NCI-H1092 treated with DMSO at 0.1 percent for 48 hours (cell line): ENCODE measurements at places on chromosomes 3 and 15.

DNA sequence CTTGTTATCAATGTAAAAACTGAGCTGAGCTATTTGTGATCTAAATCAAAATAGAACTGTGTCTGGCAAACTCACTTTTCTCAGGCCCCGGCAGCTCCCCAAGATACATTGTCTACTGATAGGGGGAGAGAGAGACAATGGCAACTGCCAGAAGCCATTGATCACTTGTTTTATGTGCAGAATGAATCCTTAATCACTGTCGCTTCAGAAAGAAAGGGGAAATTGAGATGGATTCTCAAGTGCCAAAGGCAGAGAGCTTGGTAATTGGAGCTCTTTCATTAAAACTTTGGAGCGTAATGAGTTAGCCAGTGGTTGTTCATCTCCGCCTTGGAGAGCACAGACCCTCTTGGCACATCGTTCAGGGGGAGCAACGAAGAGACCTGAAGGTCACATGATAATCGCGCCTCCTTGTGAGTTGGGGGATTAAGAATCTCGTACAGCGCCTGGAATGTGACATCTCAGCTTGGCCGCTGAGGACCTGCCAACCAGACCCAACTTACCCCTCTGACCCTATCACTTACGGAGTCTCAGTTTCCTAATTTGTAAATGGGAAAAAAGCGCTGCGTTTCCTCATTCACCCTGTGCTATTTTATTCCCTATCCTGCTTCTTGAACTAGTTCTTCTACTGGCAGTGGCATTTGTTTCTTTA, 252.8 kb downstream of the VPS13C start:
- no peak for DNase-seq

- DNase-seq = peak; percentile 26
Measured at GRCh38 chr15:31338318-31338878, 11.8 kb downstream of the KLF13 start.

- DNase-seq = no peak
Measured at GRCh38 chr3:39166134-39166710, 12.8 kb upstream of the CSRNP1 start.

- no peak for DNase-seq
Measured at GRCh38 chr3:47586746-47587145, 8.1 kb upstream of the CSPG5 start.

GRCh38 chr3:63333815-63334214, 55.7 kb downstream of the SYNPR start:
- DNase-seq = peak; percentile 11

DNA sequence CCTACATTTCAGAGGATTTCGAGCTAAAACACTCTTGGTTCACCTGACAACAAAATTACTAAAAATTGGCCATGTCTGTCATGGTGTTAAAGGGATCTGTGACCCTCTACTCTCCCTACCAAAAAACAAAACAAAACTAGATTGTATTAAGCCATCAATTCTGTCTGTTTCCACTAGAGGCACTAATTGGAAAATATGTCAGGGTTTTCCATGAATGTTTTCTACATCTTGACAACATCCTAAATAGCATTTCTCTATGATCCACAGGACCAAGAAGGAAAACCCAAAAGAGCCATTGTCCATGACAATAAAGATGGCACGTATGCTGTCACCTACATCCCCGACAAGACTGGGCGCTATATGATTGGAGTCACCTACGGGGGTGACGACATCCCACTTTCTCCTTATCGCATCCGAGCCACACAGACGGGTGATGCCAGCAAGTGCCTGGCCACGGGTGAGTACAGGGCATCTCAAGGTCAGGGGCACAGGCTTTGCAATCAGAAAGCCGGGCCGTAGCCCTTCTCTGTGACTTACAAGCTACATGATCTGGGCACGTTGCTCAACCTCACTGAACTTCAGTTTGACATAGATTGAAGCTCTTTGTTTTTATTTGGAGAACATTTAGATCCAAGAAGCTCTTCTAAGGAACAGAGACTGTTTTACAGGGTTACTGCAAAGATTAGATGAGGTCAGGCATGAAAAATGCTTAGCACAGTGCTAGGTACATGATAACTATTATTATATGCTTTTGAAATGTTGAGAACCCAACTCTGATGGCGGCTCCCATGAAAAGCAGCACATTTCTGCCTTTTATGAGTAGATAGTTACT, 74.8 kb downstream of the DNASE1L3 start:
- no peak for DNase-seq

GRCh38 chr3:176275113-176275512, 922.2 kb downstream of the TBL1XR1 start:
- peak; percentile 42 for DNase-seq

DNA sequence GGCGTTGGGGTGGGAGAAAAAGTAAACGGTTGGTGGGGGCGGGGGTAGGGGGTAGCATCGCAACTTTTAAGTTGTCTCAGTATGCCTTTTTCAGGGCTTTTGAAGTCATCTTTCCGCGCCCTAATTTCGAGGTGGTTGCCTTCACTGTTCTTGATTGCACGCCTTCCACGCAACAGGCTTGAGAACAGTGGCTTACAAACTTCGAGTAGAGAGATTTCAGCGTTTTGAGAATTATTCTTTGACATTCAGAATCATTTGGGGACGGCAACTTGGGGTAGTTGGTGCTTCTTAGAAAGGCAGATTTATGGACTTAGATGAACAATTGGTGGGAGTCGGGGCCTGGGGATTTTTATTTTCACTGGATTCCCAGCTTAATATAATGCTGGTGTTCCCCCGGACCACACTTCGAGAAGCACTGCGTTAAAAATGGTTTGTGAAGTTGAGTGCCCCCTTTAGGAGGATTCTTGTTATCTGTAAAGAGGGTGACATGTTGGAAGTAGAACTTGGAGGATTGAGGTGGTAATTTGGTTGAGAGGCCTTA, 880 bp downstream of the PPP4R2 start:
- DNase-seq = peak; percentile 13

GRCh38 chr3:183210862-183211341, 42.2 kb upstream of the B3GNT5 start:
- no peak for DNase-seq

DNA sequence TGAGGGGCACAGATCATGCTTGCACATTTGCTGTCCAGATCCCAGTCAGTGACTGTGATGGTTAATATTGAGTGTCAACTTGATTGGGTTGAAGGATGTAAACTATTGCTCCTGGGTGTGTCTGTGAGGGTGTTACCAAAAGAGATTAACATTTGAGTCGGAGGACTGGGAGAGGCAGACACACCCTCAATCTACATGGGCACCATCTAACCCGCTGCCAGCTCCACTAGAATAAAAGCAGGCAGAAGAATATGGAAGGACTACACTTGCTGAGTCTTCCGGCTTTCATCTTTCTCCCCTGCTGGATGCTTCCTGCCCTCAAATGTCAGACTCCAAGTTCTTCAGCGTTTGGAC, 5.1 kb downstream of the GP9 start:
- no peak for DNase-seq

GRCh38 chr15:72342385-72342784, 22.4 kb upstream of the CELF6 start:
- no peak for DNase-seq

DNA sequence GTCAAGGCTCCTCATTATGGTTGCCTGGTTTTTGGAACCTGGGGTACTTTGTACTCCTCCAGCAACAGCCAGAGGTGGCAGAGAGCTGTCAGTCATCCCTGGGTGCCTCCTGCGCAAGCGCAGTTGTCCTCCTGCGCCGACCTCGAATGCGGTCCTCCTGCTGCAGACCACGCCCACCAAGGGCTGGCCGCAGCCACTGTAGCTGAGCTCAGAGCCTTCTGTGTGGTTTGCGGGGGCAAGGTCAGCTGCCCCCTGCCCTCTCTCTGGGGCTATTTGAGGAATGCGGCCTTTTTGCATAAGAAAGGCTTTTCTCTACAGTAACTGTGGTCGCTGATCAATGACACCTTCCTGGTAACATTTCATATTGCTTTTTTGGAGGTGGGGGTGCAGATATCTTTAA, 131.3 kb upstream of the SNRPN start:
- no peak for DNase-seq

DNA sequence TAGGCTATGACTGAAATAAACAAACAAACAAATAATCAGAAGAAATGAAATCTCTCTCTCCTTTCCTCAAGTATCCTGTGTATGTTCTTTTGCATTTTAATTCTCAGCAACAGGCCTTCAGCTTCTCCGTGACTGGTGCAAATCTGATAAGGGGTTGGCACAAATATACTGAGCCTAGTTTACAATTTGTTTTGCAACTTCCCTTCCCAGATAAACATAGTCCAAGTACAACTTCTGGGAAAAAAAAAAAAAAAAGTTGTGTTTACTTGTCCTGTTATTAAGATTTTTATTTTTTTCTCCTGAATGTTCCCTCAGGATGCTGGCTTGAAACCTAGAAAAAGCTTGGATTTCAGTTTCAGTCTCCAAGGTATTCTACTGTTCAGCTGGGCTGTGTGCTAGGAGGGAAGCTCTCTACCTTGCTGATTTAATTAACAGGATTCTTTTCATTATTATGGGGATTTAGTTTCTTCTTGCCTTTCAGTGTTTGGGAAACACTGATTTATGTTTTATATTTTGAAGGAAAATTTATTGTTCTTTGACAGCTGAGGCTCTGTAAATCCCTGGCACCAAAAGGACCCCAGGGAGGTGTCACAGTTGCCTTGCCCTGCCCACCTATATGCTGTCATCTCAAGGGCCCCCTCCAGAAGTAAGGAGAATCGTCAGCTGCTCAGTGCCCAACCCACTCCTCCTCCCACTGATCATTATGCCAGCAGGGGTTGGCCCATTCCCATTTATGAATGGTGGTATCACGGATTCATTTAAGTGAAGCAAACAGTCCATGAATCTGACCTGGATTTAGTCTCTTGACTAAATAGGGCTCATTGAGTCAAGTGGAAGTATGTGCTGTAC, 185.2 kb downstream of the MEIS2 start:
- no peak for DNase-seq

GRCh38 chr15:22861161-22861560, 22.7 kb downstream of the NIPA2 start:
- DNase-seq = no peak

GRCh38 chr15:89196994-89197393, 24.4 kb downstream of the RLBP1 start:
- DNase-seq = peak; percentile 35

- DNase-seq = no peak
Measured at GRCh38 chr15:60661080-60661645, 182.2 kb upstream of the ICE2 start.

DNA sequence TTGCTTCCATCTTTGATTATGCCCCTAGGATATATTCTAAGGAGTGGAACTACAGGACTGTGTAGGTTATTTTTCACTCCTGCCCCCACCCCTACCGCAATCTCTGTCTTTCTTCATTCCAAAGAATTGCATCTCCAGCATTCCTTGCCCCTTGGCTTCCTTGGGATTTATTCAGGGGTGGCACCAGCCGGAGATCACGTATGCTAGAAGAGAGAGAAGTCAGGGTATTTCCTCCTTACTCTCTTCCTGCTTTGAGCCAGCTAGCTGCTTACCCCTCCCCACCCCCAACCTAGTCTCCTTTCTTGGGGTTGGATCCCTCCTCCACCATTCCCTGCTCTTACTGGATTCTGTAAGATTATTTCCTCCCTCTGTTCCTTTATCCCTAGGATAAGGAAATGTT, 35.0 kb upstream of the DENND4A start:
- DNase-seq = no peak

DNA sequence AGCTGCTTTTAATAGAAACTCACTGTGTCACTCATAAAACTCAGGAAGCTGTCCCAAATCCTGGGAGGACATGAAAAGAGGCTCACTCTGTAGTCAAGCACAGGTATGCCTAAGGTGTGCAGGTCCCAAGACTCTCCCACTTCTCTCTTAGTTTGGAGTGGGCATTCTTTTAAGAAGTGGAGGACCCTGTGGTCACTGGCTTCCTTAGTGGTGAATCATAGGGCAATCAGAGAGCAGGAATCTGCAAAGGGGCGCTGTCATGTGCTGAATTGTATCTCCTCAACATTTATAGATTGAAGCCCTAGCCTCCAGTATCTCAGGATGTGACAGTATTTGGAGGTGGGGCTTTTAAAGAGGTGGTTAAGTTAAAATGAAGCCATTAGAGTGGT, 47.2 kb upstream of the ZBTB38 start:
- no peak for DNase-seq

- no peak for DNase-seq
Measured at GRCh38 chr3:141498598-141499223, 11.9 kb downstream of the RASA2 start.

DNA sequence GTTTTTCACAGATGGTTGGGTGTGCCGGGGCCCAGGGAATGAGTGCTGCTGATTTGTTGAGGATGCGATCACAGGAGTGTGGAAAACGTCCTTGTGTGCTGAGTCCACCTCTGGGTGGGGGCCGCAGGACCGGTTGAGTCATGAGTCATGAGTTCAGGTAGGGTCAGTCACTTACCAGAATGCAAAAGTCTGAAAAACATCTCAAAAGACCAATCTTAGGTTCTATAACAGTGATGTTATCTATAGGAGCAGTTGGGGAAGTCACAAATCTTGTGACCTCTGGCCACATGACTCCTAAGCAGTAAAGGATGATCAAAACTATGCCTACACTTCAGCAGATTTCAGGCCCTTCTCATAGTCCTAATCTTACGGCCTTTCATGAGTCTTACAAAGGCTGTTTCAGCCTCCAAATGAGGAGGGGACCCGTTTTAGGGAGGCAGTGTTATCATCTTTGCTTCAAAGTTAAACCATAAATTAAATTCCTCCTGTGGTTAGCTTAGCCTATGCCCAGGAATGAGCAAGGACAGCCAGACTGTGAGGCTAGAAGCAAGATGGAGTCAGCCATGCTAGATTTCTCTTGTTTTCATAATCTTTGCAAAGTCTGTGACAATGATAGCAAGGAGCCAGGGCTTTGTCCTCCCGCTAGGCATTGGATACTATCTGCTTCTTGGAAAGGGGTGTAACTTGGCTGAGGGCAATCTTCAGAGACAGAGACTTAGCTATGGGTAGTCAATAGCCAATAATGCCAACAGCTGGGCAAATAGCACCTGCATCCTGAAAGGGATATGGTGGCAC, 30.6 kb upstream of the PIAS1 start:
- no peak for DNase-seq

DNA sequence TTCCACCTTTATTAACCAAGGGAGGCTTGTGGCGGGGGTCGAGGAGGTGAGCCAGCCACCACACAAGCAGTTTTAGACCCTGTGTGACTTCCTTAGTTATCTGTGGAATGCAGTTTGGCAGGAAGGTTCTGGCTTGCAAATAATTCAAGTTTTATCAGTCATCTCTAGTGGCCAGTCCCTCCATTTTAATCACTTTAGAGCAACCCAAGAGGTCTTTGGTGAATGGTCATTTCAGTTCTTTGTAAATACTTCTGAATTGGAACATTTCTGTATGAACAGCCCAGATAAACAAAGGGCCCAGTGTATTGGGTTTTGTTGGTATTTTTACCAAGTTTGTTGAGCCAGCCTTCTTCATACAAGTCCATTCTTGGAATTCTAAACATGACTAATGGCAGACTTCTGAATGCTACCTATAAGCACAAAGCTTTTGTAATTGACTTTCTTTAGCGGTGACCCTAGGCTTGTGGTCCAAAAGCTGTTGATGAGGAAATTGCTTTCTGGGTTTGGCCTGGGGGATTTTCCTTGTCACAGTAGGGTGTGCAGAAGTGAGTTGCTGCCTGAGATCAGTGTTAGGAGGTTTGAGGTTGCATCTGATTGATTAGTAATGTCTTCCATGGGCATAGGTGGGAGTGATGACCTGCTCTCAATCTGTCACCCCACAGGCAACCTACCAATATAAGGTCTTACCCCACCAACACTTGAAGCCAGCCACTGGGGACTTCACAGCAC, 193.3 kb upstream of the TOPAZ1 start:
- no peak for DNase-seq
